ENCODE measurements at places on chromosomes 16 and 17. TPM values are rescaled to one million over a fixed set of nuclear protein-coding genes. Genes with fewer than 3 reads are reported as not detected.

DNA sequence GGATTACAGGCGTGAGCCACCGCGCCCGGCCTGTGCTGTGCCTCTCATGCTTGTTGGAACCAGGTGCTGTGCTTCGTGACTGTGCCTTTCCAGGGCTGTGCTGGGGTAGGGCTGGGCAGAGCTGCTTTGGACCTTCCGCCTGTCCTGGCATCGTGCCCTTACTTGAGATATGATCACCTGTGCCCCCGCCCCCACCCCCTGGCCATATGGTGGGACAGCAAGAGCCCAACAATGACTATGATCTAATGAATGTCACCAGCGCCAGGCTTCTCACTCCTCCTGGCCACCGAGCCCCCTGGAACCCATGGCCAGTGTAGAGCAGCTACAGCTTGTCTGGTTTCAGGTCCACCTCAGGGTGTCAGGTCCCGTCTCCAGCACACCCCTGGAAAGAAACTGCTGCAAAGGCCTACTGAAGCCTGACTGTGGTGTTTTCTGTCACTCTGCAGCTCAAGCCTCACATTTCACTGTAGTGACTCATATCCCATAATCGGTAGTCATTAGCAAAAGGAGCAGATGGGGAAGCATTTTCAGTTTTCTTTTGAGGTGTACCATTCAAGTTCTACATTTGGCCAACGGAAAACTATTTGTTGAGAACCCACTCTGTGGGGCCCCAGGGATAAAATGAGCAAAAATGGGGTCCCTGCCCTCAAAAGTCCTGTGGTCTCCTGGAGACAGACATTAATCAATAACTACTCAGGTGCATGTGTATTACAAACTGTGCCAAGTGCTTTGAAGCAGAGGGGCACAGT is 22.1 kb downstream of the FCSK start:
- no peak for DNase-seq

DNA sequence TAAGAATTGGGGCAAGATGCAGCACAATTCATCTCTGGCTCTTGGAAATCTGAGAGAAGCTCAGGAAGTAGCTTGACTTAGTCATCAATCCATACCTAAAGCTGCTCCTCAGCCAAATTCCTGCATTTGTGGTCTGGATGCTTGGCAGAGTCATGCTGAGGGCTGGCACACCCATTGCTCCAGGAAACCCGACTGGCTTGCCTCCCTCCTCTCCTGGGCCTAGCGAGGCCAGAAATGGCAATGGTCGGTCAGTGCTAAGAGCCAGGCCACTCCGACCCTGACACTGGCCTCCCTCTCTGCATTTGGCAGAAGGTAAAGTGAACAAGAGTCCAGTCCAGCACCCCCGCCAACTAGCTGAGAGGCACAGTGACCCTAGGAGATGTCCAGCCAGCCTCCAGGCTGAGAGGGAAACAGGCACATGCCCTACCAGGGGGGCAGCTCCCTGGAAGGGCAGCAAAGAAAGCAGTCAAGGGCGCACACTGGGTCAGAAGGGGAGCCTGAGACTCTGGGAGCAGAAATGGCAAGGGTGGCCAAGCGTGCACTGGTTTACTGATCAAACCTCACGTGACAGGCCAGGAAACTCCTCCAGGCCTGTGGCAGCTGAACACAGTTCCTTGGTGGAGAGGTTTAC is 10.0 kb downstream of the POLDIP2 start:
- no peak for DNase-seq

- DNase-seq, result no peak
Observed at GRCh38 chr16:48608452-48608851, 1.5 kb downstream of the N4BP1 start.

DNA sequence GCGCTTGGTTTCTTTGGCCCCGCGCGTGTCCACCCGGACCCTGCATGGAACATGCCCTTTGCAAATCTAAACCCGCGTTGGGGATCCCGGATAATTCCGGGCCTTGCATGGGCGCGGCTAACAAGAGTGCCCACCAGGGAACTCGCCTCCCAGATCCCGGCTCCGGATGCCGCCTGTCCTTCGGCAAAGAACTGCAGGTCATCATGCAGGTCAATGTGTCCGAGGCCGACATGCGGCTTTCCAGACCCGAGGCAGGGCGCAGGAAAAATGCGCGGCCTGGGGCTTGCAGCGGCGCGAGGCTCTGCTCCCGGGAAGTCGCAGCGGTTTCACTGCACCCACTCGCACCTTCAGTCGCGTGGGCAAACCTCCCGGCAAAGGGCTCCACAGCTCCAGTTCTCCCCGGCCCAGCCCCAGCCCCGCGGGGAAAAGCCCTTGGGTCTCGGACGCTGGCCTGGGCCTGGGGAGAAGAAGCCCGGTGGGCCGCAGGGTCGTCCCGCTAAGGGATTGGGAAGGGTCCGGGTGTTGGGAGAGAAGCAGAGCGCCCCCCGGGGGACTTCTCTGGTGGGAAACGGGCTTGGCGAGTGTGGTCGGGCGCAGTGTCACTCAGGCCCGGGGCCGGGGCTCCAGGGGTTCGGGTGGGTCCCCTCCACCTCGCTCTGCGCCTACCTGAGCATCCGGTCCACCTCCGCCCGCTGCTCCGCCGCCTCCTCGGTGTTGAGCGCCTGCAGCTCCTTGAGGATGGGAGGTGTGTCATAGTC is 805 bp downstream of the HNF1B start:
- DNase-seq, result no peak

DNA sequence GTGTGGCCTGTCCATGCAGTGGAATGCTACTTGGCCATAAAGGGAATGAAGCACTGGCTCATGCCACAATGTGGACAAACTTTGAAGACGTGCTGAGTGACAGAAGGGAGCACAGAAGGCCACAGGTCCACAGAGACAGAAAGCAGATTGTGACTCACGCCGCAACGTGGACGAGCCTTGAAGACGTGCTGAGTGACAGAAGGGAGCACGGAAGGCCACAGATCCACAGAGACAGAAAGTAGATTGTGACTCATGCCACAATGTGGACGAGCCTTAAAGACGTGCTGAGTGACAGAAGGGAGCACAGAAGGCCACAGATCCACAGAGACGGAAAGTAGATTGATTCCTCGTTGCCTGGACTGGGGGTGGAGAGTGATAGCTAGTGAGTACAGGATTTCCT is 19.2 kb downstream of the ZC3H18 start:
- no peak for DNase-seq

GRCh38 chr17:71118039-71118438 is 948.7 kb downstream of the KCNJ2 start:
- no peak for DNase-seq

KDM6B gene
- total RNA-seq, result 113 TPM

DNA sequence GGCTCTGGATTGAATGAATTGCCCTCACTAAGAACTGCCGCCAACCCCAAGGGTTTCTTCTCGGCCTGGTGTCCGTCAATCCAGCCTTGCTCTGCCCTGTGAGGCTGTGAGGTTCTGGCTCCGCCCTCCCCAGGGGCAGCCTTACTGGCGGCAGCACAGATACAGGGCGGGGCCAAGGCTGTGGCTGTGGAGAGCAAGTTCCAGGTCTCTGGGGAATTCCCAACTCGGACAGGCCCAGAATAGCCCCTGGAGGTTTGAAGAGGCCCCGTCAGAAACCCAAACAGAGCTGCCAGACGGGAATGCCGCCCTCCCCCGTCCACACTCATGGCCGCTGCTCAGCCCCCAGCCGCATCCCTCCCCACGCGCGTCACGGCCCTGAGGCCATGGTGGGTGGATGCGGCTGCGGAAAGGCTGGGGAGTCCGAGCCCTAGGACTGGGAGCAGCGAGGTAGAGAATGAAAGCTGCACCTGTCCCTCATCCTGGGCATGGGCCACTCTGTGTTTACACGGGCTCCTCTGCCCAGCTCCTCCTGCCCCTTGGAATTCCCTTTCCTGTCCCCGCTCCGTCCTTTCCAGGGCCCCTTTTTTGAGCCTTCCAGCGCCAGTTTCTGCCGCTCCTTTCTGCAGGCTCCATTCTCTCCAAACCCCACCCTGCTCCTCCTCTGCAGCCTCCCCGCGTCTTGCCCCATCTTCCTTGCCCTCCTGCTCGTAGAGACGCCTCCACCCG is 660 bp upstream of the PRRT2 start:
- peak; percentile 78 for DNase-seq

KRTAP1-5 gene
- total RNA-seq, result not detected

DNA sequence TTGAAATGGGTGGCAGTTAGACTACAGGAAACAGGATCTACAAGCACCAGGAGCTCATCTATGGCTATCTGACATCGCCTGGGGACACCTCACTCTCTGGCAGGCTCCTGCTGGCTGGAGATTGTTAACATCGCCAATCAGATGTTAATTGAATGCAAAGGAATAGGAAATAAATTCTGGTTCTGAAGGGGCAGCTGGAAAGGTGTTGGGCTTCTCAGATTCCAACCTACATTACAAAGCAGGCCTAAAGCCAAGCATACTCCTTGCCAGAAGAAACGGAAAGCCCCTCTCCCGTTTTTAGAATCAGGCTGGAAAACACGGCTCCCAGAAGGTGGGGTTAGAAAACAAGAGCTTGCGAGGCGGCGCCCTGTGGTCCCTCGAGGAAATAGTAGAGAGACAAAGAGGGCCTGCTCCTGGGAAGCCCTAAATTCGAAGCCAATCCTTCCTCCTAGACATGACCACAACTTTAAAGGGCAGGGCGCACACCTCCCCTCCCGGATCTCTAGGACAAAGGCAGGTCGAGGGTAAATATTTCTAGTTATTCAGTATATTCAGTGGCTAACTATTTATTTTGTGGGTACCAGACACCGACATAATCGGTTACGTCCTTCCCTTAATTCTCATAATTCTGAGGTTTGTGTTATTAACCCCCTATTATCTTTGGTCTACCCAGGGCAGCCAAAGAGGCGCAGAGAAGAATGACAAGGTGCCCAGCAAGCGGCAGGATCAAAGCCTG is 763 bp upstream of the TOM1L1 start:
- DNase-seq, result no peak

DNA sequence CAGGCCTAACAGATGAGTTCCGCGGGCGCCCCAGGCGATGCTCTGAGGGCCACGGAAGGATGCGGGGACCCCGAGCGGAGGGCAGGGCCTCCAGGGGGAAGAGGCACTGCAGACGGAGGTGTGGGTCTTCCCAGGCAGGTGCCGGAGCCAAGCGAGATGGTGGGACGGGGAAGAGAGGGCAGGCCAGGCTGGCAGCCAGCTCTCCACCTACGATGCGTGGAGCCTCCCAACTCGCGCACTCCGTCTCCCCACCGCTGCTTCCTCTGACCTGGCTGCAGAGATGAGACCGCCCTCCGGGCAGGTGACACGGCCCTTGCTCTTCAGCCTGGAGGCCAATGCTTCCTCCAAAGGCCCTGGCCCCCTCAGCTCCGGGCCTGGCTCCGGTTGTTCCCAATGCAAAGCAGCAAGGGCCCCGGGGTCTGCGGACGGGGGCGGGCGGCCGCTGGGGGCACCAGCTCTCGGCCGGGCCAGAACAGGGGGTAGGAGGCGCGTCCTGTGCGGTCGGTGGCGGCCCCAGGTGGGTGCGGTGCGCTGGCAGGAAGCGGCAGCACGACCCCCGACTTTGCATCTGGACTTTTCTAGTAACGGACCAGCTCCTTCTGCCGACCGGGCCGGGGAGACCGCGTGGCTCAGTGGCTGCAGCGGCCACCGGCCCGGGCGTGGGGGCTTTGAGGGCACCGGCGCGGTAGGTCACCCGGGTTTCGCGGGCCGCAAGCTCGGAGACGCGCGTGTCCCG is 1.5 kb upstream of the SOX8 start:
- DNase-seq, result no peak

DNA sequence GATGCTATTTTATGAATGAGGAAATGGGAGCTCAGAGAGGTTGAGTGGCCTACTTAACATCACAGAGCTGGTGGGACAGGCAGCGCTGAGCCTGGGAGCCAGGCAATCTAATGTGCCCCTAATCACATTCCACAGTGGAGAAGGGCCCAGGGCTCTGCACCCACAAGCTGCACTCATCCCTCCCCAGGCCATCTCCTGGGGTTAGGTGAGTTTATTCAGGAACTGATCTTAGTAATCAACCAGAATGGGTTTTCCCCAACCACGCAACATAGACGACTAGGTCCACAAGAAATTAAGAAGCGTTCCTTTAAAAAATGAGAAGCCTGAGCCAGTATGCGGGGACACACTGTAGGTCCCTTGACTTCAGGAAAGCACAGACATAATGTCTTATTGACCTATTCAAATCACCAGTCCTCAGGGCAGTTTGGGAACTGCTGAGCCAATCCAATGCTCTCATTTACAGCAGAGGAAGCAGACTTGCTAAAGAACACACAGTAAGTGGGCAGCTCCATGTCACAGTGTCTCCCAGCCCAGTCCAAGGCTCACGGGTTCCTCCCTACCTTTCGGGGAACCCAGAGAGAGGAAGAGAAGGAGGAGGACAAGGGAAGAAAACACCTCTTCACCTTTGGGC is 2.3 kb downstream of the MPP3 start:
- DNase-seq, result no peak

DNA sequence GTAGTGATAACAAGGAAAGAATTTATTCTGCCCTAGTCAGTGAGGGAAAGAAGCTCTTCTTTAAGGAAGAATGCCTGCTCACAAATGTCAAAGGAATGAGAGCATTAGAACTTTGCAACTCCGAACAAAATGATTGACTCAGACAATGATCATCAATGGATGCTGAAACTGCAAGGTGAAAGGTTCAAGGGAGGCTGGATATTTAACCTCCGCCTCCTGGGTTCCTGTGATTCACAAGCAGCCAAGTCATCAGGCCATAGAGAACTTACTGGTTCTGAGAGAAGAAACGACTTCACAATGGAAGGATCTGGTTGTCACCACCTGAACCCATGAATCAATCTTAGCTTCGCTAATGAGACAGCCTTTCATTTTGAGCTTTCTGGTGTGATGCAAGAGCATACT is 16.0 kb upstream of the SCNN1B start:
- DNase-seq, result no peak

DNA sequence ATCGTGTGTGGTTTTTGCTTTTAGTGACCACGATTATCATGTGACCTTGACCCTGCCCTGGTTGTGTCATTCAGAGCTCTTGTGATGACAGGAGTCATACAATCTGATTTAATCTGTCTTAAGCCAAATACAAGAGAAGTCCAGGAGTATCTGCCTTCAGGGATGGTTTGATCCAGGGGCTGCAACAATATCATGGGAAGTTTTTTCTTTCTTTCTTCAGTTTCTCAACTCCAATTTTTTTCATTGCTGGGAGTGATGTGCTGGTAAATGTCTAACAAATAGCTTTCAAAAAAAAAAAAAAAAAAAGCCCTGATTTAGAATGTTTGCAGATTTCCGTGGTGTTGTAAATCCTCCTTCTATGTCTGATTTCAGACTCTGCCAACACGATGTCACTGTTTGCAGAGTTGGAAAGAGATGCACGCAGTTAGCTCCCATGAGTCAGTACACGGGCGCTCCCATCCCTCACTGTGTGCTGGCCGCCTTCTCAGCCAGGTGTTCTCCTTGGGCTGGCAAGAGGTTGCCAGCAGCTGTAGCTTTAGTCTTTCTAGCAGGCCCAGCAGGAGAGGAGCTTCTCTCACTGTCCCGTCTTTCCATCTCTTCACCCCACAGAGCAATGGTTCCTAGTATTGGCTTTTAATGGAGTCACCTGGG is 229.7 kb downstream of the SNX29 start:
- no peak for DNase-seq

Measured in naive thymus-derived CD8-positive, alpha-beta T cell (primary cell).